Activated CD8-positive, alpha-beta memory T cell treated with anti-CD3 and anti-CD28 coated beads for 1 hour (primary cell): ENCODE measurements at places on chromosomes 7 and 10.

GRCh38 chr10:43419997-43420368 is 11.0 kb upstream of the HNRNPF start:
- no peak for DNase-seq

DNA sequence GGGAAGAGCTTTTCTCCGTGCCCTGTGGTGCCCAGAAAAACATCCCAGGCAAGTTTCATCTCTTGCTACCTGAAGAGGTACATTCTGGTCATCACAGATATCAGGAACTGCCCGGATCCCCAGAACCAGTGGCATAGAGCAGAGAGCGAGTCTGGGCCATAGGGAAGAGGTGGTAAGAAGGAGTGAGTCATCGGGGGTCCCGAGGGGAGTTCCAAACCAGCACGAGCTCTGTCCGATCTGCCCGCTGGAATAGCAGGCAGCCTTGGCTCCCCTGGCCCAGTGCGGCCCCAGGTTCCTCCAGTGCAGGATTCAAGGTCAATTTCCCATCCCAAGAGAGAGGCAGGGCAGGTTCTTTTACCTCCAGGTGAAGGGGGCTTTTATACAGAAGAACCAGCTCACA is 124.7 kb downstream of the RGS10 start:
- no peak for DNase-seq

- DNase-seq = no peak
Observed at GRCh38 chr10:66737241-66737640, 188.6 kb upstream of the LRRTM3 start.

GRCh38 chr10:72086466-72087391 is 1.6 kb downstream of the SPOCK2 start:
- DNase-seq = no peak

GRCh38 chr10:75663947-75664664 is 232.7 kb downstream of the LRMDA start:
- no peak for DNase-seq

GRCh38 chr7:124801330-124801895 is 35.8 kb upstream of the GPR37 start:
- no peak for DNase-seq

GRCh38 chr7:20741801-20742200 is 44.9 kb downstream of the SP8 start:
- DNase-seq = no peak

- DNase-seq = no peak
Observed at GRCh38 chr10:11177926-11178471, 160.3 kb downstream of the CELF2 start.

DNA sequence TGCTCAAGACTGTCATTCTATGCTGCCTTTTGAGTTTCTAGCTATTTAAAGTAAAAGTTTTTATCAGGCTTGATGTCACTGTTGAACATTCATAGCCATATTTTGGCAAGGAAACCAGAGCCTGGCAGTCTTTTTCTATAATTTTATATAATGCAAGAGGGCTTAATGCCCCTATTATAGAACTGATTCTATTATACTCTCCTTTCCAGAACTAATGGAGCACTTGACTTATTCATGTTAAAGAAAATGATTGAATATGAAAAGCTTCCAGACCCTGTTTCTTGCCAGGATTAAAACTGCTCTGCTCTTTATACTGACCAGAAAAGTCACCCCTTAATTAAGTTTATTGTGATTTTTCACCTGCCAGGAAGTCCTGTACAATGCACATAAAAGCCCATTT is 337.6 kb upstream of the CHRM2 start:
- no peak for DNase-seq

- no peak for DNase-seq
Observed at GRCh38 chr7:142438923-142439515, 181.2 kb upstream of the PRSS58 start.

- DNase-seq = no peak
Observed at GRCh38 chr7:27972276-27972675, 208.3 kb downstream of the JAZF1 start.

DNA sequence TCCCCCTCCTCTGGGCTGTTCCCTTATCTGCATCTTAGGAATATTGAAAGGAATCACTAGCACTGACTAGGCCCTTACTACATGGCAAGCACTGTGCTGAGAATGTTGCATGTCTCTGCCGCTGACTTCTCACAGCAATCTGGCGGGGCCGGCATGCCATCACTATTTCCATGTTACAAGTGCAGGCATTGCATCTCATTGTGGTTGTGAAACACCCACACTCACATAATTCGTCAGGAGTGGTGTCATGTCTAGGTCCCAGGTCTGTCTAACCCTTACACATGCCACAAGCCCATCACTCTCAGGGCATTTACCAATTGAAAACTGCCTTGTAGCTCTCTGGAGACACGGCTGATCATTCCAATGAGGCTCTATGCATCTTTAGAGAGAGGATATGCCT is 8.5 kb upstream of the IL2RA start:
- DNase-seq = no peak

DNA sequence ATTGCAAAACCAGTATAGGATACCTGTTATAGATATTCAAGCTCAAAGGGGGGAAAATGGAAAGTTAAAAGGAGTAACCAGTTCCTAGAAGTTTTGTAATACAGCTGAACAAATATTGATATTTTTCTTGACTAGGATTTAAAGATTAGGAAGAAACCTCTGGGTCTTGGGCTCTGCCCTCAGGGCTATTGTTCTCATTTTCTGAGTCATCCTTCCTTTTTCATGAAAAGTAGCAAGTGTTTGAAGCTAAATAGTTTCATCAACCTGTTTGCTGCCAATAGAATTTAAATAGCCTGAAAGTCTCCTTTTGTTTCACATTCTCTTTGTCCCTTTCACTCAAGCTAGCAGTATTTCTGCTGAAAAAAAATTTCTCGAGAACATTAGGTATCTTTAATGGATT is 1061.1 kb upstream of the GHITM start:
- no peak for DNase-seq

GRCh38 chr7:108069646-108070045 is 60.5 kb downstream of the LAMB4 start:
- DNase-seq = no peak

DNA sequence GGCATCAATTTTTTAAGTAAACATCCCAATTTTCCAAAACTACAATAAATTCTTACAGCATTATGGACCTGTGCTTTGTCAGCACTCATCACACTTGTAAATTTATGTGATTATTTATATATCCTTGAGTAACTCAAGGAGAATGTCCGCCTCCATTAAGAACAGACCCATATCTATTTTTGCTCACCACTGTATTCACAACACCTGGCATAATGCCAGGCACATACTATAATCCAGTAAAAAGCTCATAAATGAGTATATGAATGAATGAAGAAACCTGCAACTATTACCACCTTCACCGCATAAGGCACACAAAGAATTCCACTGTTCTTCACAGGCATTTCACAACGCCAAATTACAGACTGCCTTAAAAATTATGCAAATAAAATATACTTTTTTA is 46.9 kb downstream of the MINDY3 start:
- DNase-seq = no peak

GRCh38 chr7:7214398-7215347 is 32.3 kb downstream of the C1GALT1 start:
- no peak for DNase-seq

DNA sequence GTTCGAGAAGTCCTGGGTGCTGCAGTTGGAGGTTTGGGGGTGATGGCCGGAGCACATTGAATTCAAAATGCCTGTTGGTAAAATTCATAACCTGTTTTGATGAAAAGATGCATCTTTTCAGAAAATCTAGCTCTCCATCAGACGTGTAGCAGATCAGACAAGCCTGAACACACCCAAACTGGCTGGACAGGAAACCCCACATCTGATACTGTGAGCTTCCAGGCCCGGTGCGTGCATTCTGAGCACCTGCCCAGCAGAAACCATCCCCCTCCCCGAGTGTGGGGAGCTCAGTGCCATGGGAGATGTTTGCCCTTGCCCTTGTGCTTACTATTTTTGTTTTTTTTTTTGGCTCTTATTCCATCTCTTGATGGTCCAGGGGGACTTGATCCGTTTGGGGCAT is 417.1 kb downstream of the TCERG1L start:
- DNase-seq = no peak

GRCh38 chr10:68111584-68111983 is 2.3 kb downstream of the MYPN start:
- DNase-seq = no peak

- DNase-seq = no peak
Observed at GRCh38 chr7:115435178-115435577, 513.3 kb downstream of the MDFIC start.

- DNase-seq = no peak
Observed at GRCh38 chr10:48634198-48634983, 29.5 kb upstream of the ARHGAP22 start.

GRCh38 chr10:35413985-35414861 is 77.9 kb downstream of the CCNY start:
- no peak for DNase-seq

DNA sequence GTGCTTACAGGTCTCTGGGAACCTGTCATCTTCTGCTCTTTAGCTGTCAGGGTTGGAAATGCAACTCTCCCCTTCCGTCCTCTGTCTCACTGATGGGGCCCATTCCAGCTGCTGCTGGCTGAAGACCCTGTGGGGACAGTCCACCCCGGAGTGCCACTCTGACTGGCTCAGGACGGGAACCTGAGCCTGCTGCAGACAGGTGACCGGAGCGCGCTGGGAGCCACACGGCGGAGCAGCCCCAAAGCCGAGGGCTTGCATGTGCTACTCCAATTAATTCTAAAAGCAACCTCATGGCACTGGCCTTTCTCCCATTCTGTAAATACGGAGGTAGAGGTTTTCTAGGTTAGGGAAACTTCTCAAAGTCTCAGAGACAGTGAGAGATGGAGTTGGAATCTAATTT is 223.5 kb upstream of the PITRM1 start:
- no peak for DNase-seq

GRCh38 chr7:135169964-135170273 is 588 bp downstream of the CYREN start:
- DNase-seq = no peak

- no peak for DNase-seq
Observed at GRCh38 chr7:94355454-94355853, 39.2 kb upstream of the COL1A2 start.

DNA sequence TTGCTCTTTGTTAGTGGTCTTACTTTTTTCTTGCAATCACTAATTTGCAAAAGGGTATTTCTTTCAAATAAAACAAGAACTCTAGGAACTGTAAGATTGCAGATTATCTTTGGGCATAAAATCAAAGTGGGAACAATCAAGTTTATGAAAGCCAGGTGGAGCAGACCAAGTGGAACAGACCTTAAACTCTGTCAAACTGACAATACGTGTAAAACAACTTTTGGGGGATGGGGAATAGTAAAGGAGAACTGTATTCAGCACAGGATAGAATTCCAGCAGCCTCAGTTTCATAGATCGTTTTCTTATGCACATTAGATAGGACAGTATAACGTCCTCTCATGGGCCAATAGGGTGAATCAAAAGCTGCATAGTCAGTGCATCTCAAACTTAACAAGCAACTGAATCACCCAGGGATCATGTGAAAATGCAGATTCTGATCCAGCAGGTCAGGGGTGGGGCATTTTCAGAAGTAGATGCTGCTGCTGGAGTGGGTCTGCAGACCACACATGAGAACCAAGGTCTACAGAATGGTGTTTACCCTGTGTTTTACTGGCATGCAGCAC is 120.7 kb downstream of the PIP4K2A start:
- no peak for DNase-seq

DNA sequence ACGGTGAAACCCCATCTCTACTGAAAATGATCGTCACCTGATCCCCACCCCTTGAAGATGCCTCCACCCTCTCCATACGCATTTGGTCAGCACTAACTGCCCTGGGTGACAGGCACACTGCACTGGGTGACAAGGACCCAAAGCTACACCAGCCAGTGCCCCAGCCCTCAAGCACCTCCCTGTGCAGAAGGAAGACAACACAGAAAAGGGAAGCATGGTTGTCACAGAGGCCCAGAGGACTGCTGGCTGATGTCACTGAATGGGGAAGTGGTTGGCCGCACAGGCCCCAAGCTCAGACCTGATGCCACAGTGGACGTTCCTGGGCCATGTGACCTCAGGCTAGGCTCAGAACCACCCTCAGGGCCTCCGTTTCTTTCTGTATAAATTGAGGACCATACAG is 4.2 kb upstream of the PILRA start:
- no peak for DNase-seq

- DNase-seq = no peak
Observed at GRCh38 chr10:129839285-129840195, 124.5 kb downstream of the EBF3 start.

DNA sequence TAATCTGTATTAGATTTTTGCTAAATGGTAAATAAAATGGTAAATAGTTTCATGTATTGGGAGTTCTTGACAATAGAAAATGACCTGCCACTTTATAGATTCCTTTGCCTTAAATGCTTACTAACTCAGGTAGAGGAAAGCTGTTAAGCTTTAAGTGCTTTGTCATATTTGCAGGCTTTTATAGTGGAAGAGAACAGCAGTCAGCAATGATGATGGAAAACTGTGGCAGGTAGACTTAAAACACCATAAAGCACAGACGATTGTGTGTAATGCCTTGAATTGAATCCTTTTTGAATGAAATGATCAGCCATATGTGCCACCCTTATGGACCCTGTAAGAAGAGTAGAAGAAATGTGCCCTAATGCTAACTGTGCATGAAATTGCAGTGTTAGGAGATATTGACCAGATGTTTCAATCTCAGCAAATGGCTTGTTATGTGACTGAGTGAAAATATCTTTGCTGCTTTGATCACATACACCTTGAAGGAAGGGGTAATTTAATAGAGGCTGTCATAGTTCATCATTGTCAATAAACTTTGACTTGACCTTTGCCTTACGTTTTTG is 230.4 kb downstream of the ADK start:
- no peak for DNase-seq
